ENCODE measurements at places on chromosomes 6 and 20. TPM values are rescaled to one million over a fixed set of nuclear protein-coding genes. Genes with fewer than 3 reads are reported as not detected.

GRCh38 chr20:1894951-1895673 lies at the start of gene SIRPA:
Gene SIRPA, plus strand, starts transcription at chr20:1895407. Its CDS starts 41 bp downstream, at chr20:1895448.
- DNase-seq: no peak

GRCh38 chr6:44431118-44431725 lies 43.7 kb downstream of the CDC5L start:
- DNase-seq: peak; percentile 80

- no peak for DNase-seq
Measured at GRCh38 chr6:66986940-66987339, 1279.9 kb upstream of the EYS start.

The TCF15 gene
- not detected for total RNA-seq

GRCh38 chr6:123668063-123668462 lies 31.3 kb upstream of the TRDN start:
- DNase-seq: no peak

DNA sequence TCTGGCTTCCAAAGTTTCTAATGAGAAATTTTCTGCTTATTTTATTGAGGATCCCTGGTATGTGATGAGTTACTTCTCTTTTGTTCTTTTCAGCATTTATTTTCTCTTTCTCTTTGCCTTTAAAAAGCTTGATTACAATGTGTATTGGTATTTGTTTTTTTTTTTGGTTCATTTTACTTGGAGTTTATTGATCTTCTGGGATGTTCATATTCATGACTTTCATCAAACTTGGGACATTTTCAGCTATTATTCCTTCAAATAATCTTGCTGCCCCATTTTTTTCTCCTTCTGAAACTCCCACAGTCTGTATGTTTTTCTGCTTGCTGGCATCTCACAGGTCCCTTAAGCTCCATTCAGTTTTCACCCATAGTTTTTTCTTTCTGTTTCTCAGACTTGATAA lies 102.4 kb downstream of the PRDM13 start:
- DNase-seq: no peak

The TRIM31 gene
- total RNA-seq: not detected

GRCh38 chr6:135145063-135145800 lies 35.9 kb upstream of the MYB start:
- DNase-seq: peak; percentile 82

The ANKEF1 gene
- 3.3 TPM for total RNA-seq

- peak; percentile 85 for DNase-seq
Measured at GRCh38 chr6:37731888-37732287, 34.2 kb upstream of the MDGA1 start.

DNA sequence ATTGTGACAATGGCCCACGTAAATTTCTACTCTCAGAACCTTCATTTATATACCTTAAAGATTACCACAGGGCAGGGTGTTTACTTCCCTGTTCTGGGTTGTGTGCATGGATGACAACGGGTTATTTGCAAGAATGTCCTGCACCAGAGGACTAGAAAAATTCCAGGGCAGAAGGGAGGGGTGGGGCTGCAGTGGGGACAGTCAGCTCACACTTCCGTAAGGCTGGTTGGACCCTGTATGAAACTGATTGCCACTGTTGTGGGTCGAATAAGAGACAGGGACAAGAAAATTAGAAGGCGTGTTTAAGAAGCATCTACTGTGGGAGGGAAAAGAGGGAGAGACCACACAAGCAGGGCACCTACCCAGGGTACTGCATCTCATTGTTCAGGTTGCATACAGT lies 96.5 kb downstream of the SNAP25 start:
- no peak for DNase-seq

DNA sequence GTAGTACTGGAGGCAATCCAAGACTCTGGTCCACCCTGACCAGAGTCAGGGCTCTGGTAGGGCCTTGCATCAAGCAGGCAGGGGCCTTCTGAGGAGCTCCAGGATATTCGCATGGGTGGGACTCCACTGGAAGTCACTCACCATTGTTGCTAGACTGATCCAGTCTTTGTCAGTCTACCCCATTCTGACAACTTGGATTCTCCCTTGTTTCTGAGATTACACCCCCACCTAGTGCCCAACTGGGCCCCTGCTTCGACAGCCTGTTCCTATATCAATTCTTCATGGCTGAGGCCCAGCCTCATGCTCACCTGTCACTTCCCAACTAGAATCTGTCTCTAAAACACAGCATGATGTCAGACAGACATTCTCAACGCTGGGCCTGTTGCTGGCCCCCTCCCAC lies 5.2 kb downstream of the SLC35D3 start:
- peak; percentile 74 for DNase-seq
